ENCODE measurements at places on chromosomes 2 and 18. TPM values are rescaled to one million over a fixed set of nuclear protein-coding genes. Genes with fewer than 3 reads are reported as not detected.

- no peak for DNase-seq
These were observed 155.3 kb downstream of the RAD51AP2 start for GRCh38 chr2:17362956-17363355.

DNA sequence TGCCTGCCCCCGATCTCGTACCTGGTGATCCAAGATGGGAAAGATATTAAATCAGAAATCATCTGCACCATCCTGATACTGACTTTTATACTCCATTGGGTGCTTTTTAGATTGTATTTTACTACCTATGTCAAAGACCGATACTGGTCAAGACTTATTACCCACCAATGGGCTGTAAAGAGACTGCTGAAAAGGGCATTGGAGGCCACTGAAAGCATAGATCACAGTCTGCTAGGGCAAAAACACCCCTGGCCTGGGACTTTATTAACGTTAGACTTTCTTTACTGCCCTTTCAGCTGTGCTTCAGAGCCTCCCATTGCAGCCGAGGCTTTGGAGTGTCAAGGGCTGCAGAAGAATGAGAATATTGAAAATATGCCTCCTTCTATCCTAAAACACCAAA is 472.8 kb upstream of the DDX18 start:
- no peak for DNase-seq

DNA sequence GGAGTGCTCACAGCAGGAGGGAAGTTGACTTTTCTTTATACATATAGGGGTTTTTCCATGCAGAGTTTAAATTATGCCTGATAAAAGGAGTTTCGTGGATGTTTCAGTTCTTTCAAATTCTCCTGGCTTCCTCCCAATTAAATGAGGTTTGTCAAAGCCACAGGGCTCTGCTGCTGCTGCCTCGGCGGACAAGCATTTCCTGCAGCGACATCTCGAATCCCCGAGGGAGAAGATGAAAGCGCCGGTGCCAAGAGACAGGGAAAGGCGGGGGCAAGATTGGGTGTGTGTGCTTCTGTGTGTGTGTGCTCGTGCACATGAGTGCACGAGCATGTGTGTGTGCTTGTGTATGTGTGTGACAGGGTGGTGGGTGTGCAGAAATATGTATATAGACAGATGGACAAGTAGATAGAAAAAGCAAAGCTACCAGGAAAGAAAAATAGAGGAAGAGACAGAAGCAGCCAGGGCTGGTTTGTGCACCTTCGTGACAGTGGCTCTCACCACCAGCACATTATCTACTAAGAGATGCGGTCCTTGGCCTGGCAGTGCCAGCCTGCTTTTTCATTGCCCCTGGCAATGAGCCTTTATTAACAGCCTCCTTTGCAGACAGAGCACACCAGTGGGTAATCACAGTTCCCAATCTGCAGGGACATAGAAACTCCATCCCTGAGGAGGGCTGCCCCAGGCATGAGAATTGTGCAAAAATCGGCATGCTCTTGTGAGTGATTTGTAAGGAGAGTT is 76.2 kb downstream of the CDK15 start:
- DNase-seq: no peak

DNA sequence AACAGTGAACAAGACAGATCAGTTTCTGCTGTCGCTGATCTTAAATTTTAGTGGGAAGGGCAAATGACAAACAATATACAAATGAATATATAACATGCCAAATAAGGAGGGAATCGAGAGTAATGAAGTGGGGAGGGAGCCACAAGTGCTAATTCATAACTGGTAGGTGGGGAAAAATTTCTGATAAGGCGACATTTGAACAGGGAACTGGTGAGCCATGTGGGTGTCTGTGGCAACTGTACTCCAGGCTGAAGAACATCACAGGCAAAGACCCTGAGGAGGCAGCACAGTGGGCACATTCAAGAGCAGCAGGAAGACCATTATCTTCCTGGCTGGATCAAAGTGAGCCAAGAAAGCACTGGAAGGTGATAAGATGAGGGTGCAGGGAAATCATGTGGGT is 51.6 kb upstream of the CD28 start:
- no peak for DNase-seq

DNA sequence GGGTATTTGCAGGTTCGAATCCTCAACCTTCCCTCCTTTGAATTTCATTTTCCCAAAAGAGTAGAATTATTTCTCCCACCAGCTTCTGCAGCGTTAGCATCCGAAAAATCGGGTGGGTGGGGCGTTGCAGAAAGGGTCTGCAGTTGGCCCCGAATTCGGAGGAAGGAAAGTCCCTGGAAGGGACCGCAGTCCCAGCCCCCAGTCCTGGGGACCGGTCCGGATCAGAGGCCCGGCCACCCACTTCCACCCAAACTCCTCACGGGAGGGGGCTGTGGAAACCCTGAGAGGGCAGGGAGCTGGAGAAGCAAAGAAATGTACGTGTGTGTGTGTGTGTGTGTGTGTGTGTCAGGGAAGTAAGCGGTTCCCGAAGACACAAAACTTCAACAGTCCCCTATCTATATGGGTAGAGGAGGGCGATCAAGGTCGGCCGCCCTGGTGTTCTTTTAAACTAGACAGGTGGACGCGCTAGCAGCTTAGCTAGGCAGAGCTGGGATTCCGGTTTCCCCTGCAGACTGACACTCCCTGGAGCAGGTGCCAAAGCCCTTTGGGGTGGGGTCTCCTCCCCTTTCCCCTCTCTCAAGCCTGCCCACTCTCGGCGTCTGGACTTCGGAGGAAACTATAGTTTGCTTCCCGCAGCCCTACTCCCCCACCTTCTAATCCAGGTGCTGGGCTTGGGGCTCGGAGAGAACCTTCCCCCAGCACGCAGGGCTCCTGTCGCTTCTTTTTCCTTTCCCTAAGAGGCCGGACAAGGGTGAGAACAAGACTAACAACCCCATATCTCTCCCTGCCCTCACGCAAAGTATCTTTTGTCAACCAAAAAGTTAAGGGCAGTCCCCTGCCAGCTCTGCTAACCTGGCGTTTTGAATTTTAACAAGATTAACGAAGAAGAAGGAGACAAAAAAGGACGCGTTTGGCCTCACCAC is 4.8 kb upstream of the ONECUT2 start:
- no peak for DNase-seq

PRSS56 gene
- total RNA-seq: not detected

- DNase-seq: no peak
These were observed 6.5 kb upstream of the VPS54 start for GRCh38 chr2:64025741-64026140.

- no peak for DNase-seq
These were observed 2.4 kb downstream of the MYL12B start for GRCh38 chr18:3264362-3264761.

GRCh38 chr18:44693030-44693784 is 12.5 kb downstream of the SETBP1 start:
- no peak for DNase-seq

SPP2 gene
- not detected for total RNA-seq

SULT1C4 gene
- not detected for total RNA-seq

- DNase-seq: peak; percentile 66
These were observed 35.3 kb downstream of the RAB31 start for GRCh38 chr18:9743200-9744016.

DNA sequence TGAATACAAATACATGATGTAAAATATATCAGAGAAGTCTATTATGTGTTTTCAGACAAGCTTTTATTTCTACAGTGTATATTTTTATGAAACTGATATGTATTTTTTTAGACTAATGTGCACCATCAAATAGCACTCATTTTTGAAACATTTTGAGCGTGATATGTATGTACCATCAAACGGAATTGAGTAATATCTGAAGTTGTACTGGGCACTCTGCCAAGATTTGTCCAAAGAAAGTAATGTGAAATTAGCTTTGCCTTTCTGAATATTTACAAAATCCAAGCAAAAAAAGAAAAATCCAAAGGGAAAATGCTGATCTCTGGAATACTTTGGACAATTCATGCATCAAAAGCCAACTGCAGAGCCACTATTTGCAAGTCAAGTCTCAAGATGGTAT is 972.0 kb downstream of the DPP10 start:
- DNase-seq: no peak

DNA sequence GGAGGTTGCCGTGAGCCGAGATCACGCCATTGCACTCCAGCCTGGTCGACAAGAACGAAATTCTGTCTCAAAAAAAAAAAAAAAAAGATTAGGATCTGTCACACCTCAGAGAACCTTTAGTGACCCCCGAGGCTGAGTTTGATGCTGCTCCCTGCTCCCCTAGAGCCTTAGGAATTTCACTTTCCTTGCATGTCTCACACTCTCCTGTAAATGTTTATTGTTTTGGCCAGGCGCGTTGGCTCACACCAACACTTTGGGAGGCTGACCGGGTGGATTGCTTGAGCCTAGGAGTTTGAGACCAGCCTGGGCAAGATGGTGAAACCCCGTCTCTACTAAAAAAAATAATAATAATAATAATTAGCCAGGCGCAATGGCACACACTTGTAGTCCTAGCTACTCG is 31.5 kb downstream of the SRSF7 start:
- DNase-seq: no peak

DNA sequence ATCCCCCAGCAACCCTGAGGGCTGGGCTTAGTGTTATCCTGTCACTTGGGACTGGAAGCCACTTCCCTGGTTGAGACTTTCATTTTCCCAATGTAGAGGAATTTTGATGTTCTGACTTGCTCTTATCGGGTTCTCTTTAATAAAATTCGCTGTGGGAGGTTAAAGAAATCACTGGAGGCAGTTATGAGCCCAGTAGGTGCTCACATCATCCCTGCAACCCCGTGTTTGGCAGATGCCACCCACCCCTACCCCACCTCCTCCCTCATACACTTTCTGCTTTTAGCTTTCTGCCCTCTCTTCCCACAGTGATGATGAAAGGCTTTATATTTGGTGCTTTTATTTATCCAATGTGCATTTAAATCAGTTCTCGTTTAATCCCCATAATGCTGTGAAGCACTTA is 106.6 kb downstream of the MAPK4 start:
- DNase-seq: no peak

SLC16A14 gene
- not detected for total RNA-seq

DNA sequence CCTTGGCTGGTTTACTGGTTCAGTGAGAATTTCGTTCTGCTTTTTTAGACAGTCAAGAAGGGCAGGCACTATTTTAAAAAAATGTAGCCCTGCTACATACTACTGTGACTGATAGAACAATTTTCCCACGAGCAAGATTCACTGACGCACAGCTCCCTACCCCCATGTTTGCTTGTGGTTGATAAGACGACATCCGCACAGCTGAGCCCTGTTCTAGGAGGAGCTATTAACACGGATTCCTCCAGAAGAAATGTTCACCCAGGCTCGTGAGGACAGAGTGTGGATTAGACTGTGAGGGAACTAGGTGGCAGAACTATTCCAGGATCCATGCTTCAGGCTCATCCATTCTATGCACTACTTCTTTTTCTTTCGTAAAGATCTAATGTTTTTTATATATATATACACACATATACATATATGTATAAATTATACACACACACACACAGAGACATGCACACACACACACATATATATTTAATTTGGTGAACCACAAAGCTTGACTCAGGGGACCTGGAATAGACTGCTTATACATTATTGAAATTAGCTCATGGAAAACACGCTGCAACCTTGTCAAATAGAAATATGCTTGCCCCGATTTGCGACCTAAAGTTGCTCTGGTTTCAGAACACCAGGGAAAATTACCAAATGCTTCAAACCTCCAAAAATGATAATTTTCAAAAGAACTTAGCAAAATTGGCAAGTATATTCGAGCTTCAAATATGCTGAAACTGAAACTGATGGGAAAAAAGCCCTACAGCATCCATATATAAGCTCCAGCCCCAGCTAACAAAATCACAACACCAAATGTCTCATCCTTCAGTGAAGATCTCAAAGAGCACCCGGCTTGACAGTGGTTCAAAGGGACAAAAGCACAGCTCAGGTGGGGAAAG is 370.4 kb downstream of the SOCS6 start:
- peak; percentile 41 for DNase-seq

DNA sequence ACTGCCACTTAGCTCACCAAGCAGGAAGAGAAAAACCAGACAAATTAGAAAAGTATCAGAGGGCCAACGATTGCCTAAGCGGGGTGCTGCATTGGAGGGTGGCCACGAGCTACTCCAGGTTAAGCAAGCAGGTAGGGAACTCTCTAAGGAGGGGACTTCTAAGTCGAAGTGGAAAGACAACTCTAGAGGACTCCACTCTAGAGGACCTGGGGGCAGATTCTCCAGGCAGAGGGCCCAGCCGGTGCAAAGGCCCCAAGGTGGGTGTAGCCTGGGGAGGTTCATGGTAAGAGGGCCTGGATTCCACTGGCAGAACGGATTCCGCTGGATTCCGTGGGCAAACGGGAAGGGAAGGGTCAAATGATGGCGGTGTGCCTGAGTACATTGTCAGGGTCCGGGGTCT is 12.7 kb downstream of the FBLN7 start:
- no peak for DNase-seq

GRCh38 chr2:36663851-36664695 is 32.4 kb upstream of the VIT start:
- peak; percentile 81 for DNase-seq
